Substantia nigra (tissue), 51 donors: ENCODE measurements at places on chromosomes 1 and 21.

- DNase-seq: no peak
These were observed 6.6 kb downstream of the ANGPTL1 start for GRCh38 chr1:178864326-178864725.

DNA sequence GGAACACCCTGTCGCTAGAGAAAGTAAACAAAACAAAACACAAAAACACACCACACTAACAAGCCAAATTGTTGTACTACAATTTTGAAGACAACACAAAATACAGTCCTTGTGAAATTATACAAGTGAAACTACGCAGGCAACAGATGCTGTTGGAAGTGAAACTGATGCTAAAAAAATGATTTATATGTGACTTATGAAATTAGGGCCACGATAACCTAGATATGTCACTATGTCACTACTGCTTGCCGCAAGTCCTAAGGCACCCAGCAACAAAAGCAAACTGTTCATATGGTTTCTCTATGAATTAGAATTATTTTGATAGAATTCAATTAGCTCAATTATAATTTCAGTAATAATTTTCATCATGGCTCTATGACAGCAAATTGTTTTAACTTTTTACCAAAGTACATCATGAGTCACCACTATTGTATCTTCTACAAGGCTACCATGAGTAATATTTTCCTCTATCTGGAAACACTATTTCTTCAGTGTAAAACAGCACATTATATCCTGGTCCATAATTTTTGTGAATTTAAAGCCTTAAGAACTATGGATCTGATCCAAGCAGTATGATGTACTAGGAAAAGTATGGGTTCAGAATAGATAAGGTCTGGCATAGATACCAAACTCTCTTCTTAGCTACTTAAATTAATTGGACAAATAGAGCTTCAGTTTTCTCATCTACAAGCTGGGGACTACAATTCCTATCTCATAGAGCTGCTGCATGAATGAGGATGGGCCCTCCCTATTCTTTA lies 216.3 kb downstream of the COL11A1 start:
- DNase-seq: no peak

DNA sequence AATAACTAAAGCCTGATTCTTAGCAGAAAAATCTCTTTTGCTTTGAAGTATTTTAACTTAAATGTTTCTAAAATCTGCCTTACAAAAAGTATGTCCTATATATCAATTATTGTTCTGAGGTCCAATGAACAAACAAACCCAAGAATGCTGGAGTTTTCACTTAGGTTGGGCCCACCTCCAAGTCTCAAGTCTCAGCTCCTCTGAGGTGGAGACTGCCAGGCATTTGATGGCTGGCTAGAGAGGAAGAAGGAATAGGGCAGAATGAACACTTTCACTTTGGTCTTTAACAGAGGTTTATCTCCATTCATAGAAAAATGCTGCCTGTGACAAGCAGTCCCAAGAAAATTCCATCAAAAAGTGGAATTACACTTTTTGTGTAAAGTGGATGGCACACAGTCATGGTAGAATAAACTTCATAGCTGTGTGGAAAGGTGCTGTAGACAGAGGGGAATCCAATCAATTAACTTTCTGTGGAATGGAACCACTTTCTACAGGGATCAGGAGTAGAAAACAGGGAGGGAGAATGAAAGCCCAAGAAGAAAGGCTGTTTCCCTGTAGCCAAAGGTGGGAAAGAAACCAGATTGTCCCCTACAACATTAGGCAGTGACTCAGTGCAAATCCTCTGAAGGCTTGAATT lies 349.4 kb upstream of the RUNX1 start:
- DNase-seq: no peak

DNA sequence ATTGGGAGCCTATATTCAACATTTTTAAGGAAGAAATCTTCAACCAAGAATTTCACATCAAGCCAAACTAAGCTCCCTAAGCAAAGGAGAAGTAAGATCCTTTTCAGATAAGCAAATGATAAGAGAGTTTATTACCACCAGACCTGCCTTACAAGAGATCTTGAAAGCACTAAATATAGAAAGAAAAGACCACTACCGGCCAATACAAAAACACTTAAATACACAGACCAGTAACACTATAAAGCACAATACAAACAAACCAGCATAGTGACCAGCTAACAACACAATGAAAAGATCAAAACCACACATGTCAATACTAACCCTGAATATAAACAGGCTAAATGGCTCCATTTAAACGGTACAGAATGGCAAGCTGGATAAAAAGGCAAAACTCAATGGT lies 165.4 kb downstream of the MRPL39 start:
- DNase-seq: no peak

DNA sequence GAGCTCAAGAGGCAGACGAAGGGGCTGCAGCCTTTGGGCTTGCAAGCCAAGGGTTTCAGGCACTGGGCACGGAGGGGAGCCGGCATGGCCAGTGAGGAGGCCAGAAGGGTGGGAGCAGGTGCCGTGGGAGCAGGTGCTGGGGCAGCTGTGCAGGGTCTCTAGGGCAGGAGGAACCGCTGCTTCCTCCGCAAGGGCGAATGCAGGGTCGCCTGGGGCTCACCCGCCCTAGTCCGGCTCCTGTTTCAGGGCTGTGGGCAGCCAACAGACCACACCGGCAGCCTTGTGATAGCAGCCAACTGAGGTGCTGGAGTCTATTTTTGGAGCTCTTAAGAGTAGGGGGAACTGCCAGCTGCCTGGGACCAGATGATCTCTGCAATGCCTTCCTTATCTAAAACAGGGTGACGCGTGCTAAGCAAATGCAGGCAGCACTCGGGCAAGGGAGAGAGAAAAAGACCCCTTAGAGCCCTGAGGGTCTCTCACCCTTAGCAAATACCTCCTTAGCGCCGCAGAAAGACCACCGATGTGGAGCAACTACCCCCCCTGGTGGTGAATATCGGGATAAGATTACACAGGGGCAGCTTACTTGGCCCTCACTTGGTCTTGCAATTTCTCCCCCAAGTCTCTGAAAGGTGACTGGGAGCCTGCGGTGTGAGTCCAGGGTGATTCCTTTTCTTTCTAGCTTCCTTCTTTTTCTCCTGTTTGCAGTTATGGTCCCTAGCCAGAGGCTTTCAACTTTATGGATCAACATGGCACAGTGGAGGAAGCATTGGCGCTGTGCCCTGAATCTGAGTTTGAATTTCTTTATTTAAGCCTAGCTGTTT lies 20.7 kb upstream of the MAPKAPK2 start:
- peak; percentile 19 for DNase-seq

- DNase-seq: peak; percentile 73
These were observed 57.3 kb downstream of the MAB21L3 start for GRCh38 chr1:116168277-116169032.

DNA sequence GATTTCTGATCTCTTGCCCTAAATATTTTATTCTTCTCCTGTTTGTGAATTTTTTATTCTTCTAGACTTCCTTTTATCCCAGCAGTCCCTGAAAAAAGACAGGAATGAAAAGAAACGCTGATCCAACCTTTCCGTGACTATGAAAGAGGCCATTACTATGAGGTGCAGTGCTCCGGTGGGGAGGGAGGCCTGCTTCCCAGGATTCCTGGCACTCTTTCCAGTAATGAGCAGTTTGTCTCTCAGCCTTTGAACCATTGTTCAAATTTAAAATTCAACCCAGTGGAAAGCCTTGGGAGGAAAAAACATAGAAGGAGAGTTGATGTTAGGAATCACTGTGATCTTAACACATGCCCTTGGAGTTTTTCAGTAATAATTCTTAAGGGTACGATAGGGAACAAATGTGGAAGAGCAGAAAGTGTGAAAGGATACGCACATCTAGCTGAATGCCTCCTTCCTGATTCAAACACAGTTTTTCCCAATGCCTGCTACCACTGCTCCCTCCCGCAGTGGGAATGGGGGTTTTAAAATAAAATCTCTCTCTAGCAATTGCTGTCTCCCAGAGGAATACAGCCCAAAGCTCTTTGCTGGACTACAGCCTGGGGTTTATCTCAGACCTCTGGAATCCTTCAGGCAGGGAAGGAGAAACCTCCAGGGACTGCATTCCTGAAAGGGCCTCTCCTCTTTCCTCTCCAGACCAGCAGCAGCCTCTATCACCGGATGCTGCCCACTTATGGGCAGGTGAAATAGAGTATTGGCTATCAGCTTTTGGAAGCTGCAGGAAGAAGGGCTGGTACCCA lies 6.1 kb downstream of the IER5 start:
- DNase-seq: no peak

DNA sequence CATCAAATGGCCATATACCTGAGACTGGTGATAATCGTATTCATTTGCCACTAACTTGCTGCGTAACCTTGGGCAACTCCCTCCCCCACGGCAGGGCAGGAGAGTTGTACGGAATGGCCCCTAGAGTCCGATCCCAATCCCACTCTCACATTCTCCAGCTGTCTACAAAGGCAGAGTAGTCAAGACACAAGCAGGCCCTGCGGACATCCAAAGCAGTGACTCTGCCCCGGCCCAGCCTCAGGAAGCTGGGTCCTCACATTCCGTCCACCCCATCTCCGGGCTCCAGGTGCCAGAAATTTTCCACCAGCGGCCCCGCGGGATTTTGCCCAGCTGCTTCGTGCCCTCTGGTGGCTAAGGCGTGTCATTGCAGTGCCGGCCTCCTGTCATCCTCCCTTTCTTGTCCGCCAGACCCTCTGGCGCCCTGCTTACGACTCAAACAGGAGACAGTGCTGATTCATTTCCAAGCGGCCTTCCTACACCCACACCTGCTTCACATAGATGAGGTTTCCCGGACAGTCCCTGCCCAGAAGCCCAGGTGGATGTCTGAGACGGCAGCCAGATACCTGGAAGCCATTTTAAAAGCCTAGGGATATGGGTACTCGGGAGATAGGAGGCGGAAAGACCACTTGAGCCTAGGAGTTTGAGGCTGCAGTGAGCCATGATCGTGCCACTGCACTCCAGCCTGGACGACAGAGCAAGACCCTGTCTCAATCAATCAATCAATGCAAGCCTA lies 2.9 kb upstream of the S100A2 start:
- peak; percentile 67 for DNase-seq

DNA sequence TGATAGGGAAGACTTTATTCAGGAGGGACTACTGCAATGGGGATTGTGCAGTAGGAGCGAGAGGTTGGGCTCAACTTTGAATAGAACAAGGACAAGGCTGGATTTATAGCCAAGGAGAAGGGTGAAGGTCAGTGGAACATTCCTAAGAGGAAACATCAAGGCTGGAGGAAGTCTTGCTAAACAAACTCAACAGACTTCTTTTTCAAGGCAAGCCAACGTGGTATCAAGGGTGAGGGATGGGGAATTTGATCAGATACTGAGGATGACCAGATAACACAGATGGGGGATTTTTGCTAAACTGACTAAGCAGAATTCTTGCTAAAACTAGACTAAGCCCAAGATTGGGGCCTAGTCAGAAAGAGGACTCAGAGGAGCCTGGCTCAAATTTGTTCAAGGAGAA lies 107.3 kb downstream of the DUSP10 start:
- DNase-seq: no peak

GRCh38 chr1:198679535-198680173 lies 40.8 kb downstream of the PTPRC start:
- DNase-seq: no peak

DNA sequence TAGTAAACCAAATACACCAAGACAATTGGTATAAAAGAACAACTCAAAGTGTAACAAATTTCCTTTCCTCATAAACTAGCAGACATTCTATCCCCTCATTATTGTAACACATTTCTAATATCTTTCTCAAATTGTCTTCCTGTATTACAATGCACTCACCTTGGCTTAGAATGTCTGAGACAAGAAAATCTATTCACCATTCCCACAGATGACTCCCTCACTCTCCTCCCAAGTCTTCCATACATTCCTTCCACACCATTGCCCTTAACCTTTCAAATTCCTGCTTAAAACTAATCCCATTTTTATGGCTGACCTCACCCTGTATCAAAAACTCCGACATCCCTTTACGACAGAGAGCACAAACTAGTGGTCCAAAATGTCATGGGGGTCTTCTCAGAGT lies 56.0 kb downstream of the LTN1 start:
- no peak for DNase-seq

- no peak for DNase-seq
These were observed 13.4 kb downstream of the ENTREP3 start for GRCh38 chr1:155241841-155242264.

GRCh38 chr1:39666772-39667171 lies 5.1 kb downstream of the NT5C1A start:
- DNase-seq: no peak

GRCh38 chr1:54850069-54850730 lies 36.8 kb downstream of the DHCR24 start:
- DNase-seq: no peak

GRCh38 chr21:41500931-41501381 lies 7.0 kb downstream of the TMPRSS2 start:
- DNase-seq: no peak

DNA sequence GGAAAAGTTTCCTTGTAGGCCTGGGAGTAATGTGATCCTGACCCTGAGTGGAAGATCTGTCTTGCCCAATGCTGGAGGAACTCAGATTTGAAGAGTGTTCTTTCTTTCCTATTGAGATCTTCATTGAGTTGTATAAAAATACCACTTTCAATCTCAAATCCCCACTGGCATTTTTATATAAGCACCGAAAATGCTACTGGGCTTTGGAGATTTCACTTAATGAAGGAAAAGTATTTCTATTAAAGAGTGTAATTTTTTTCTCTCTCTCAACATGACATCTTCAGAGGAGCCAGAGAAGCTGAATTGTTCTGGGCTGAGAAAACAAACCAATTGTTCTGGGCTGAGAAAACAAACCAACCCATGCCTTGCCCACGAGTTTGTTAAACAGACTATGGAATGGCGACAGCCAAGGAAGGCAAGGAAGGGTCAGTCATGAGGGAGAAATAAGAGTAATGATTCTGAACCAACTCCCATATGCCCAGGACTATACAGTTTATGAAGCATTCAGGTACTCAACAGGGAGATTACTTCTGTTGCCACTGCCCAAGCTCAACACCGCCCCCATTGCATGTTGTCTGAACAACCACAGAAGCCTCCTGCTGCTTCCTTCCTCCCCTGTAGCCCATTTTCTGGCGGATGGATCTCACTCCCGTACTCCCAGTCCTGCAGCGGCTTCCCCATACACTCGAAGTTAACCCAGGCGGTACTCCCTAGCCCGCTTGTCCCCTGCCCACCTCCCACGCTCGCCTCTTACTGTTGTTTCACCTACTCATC lies 103.2 kb downstream of the BEND5 start:
- no peak for DNase-seq

DNA sequence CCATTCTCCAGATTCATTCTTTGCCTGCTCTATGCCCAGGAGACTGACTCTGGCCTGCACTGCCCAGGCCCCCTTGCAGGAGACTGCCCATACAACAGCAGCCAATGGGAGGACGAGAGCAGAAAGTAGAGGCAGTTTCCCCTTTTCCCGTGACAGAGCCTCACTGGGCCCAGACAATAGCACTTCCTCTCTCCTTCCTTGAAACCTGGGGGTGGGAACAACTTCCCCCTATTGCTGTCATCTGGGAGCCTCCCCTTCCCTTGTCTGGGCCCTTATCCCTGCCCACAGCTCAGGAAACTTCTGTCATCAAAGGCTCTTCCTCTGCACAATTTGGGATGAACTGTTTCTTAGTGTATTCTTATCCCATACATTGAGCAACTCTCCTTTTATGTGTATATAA lies 60.8 kb upstream of the KCNJ15 start:
- no peak for DNase-seq

- DNase-seq: peak; percentile 32
These were observed 12.0 kb upstream of the FCAMR start for GRCh38 chr1:206982216-206982615.
